Cardiac ventricle fibroblast (primary cell): ENCODE measurements at places on chromosomes 3 and 15. TPM values are rescaled to one million over a fixed set of nuclear protein-coding genes. Genes with fewer than 3 reads are reported as not detected.

Gene FEZF2
- not detected in 2 replicates for total RNA-seq

Gene DUOX2
- not detected in 2 replicates for total RNA-seq

Gene CKMT1B
- total RNA-seq: 0.39 TPM in 1 of 2 replicates, not detected in the other

Gene AHSG
- not detected in 2 replicates for total RNA-seq

Gene CAMKV
- total RNA-seq: not detected in 2 replicates

Gene ERC2
- not detected in 2 replicates for total RNA-seq
